ENCODE measurements at places on chromosomes 4 and X.

GRCh38 chr4:134001057-134001456, 200.5 kb downstream of the PABPC4L start:
- no peak for DNase-seq

- no peak for DNase-seq
Measured at GRCh38 chr4:113173126-113173792, 123.8 kb downstream of the ANK2 start.

DNA sequence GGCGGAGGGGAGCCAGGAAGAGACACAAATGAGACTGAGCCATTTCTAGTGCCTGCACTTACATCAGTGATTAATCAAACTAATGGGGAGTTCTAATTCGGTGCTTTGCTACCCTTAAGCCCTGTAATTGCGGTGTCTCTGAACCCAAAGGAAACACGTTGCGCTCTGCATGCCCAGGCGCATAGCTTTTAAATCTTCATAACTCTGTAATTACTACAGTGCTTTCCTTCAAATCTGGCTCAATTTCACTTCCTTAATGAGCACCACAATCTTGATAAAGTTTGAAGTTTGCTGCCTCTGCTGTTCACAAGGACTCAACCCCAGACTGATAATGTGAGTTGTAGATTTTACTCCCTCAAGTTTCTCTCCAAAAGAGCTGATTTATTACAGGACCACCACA, 5.7 kb upstream of the NHS start:
- no peak for DNase-seq

GRCh38 chr4:175542786-175543185, 269.3 kb downstream of the GPM6A start:
- no peak for DNase-seq

DNA sequence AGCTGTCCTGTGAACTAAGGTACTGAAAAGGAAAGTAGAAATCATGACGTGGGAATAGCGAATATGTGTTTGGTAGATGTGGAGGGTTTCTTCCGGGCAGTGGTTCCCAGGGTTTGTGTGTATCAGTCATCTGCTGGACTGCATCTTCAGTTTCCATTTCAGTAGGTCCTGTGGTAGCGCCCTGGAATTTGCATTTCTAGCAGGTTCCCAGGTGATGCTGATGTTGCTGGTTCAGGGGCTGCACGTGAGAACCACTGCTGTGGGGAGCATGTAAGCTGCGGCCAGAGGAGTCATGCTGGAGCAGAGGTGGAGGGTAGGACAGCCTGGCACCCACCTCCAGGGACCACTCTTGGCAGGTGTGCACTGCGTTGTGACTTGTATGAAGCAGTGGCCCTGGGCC, 47.1 kb downstream of the ARHGAP10 start:
- DNase-seq = no peak

DNA sequence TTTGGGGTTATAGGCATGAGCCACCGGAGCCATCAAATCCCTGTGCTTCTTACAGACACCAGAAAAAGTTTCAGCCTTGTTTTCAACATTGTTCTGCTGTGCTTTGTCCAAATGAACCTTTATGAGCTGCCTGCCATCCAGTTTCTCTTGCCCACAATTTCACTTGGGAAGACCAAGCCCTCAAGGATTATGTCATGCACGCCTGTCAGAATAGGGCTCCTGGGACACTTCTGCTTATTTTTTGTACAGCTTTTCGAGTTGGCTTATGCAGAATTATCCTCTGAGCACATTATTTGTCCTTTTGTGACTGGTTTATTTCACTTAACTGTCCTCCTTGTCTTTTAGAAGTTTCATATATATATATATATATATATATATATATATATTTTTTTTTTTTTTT, 16.2 kb downstream of the UBE2K start:
- DNase-seq = no peak

- DNase-seq = no peak
Measured at GRCh38 chrX:56268888-56269287, 36.7 kb downstream of the KLF8 start.

- no peak for DNase-seq
Measured at GRCh38 chrX:47992669-47993068, 11.1 kb downstream of the ZNF182 start.

DNA sequence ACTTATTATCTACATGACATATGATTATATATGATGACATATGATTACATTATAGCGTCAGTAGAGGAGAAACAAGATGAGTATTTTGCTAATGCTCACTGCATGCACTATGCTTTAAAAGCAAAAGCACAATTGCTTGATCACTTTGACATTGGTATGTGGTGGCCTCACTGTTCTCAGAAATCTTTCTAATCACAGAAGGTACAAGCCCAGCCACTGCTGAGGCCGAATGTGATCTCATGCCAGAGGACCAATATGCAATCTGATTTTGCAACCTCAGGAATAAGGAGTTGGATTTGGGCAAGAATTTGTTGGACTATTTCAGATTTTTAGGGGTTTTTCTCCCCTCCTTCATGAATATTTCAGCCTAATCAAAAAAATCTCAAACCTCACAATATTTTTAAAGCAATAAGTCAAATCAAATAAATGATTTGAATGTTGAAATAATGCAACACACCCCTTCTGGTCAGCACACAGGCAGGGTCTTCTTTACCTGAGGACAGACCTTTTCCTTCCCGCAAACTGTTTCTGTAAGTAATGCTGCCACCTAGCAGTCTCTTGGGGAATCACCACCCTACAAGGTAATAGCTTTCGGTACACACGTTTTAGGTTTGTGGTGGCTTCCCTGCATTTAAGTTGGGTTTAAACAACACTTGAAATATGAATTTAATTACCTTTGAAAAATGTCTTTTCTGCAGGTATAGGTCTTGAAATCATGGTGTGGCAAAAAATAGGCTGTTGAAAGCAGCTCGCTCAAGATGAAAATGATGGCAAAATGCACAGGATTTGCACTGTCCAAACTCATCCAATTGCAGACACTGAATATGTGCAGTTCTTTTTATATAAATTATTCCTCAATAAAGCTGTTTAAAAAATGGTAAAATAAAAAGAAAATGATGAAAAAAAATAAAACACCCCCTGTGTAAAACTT, 4.8 kb upstream of the CXCL13 start:
- no peak for DNase-seq

DNA sequence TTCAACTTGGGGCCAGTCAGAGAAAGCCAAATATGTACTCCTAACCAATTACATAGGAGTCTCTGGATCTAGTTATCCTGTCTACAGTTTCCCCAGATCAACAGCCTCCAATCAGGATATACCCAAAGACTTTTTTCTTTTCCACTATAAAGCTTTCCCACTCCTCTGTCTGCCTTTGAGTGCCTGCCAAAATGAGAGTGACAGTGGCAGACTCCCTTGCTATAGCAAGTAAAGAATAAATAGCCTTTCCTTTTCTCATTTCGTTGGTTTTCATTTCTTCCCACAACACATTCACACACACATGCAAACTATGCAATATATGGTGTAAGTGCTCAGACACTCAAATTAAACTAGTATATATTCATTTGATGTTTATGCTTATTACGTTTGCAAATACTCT, 302.4 kb upstream of the TACR3 start:
- DNase-seq = no peak

GRCh38 chr4:162229670-162230069, 65.9 kb upstream of the FSTL5 start:
- DNase-seq = no peak

DNA sequence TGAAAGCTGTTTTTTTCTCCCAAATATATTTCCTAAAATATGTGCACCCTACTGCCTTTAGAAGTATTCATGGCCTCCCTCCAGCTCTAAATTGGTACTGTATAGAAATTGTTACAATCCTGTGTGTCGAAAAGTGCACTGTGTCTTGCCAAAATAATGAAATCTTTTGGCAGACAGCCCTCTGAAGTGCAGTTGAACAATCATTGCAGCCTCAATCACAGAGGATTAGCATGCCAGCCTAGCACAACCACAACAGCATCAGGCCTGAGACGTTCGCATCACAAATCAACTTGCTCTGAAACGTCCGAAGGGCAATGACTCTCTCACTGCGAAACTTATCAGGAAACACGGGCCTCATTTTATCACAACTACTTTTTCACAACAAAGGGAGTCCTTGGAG, 99.0 kb downstream of the ANOS1 start:
- DNase-seq = no peak

GRCh38 chr4:86033171-86033570, 326.7 kb downstream of the MAPK10 start:
- DNase-seq = no peak

DNA sequence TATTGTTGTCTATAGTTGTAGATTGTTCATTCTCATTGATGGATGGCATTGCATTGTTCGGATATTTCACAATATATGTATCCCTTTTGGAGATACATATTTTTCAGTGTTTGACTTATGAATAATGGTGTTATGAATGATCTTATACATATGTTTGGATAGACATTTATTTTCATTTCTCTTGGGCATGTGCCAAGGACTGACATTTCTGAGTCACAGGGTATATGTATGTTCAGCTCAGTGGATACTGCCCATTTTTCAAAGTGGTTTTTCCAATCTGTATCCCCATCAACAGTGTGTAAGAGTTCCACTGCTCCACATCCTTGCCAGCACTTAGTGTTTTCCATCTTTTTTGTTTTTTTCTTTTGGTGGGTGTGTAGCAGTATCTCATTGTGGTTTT, 45.0 kb upstream of the RAB40AL start:
- DNase-seq = no peak

DNA sequence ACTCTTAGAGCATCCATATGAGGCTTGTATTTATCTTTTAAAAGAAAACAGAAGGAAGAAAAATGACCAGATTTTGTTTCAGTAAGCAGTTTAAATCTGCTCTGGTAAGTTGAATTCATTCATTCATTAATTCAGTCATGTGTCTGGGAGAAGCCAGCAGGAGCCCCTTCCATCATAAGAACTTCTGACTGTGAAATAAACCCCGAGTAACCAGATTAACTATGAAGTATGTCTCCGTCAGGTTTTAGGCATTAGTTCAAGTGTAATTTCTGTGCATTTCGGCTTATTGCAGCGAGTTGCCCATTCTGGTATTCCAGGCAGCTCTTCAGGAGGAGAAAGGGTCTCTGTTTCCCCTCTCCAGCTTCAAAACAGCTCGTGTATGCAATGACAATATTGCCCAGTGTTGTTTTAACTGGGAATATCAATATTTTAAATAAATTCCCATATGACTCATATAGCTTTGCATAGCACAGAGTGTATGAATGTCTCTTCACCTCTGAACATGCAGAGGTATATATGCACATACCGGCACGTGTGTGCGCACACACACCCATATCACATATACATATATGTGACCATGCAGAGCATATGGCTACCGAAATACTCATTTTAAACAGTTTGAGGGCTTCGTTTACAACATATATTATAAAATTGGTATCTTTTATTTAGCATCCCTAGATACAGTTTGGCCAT, 255.3 kb downstream of the BCOR start:
- no peak for DNase-seq

- DNase-seq = no peak
Measured at GRCh38 chr4:72553540-72554337, 15.3 kb downstream of the ADAMTS3 start.

DNA sequence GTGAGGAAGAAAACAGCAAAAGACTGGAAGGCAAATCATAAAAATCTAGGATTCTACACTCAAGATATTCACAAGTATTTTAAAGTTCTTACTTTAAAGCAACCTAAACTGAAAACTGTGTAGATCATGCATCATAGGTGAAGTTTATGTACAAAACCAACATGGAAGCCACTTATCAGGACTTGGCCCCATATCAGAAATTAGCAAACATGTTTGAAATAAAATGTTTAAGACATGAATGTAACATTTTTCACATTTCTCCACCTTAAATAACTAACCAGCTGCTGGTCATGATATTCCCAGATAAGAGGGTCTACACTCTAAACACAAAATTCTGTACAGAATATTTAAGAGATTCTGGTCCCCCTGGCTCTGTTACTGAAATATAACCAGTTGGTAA, 38.5 kb downstream of the APBB2 start:
- DNase-seq = no peak

DNA sequence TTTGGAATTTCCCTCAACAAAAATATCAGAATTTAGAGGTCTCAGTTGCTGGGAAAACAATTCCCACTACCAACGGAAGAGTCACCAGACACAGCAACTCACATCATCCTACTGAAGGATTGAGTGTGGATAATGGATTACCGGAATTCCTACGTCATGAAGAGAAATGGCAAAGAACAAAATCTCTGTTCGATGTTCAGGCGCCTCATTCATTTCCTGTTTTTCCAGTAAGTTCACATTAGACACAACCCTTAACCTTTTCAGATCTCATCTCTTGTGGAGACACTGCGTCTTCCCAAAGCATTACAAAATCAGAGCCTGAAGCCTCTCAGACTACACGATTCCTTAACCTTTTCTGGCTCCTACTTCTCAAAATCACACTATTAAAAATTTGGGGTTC, 58.5 kb upstream of the CPEB2 start:
- no peak for DNase-seq

DNA sequence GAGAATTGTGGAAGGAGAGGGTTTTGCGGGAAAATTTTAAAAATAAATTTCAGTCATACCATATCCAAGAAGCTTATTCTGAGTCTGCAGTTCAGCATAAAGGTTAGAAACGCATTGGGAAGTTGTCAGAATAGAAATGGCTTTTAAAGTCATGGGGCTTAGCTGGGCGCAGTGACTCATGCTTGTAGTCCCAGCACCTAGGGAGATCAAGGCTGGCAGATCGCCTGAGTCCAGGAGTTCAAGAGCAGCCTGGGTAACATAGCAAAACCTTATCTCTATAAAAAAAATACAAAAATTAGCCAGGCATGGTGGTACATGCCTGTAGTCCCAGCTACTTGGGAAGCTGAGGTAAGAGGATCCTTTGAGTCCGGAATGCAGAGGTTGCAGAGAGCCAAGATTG, 3.9 kb upstream of the PLA2G12A start:
- DNase-seq = no peak

DNA sequence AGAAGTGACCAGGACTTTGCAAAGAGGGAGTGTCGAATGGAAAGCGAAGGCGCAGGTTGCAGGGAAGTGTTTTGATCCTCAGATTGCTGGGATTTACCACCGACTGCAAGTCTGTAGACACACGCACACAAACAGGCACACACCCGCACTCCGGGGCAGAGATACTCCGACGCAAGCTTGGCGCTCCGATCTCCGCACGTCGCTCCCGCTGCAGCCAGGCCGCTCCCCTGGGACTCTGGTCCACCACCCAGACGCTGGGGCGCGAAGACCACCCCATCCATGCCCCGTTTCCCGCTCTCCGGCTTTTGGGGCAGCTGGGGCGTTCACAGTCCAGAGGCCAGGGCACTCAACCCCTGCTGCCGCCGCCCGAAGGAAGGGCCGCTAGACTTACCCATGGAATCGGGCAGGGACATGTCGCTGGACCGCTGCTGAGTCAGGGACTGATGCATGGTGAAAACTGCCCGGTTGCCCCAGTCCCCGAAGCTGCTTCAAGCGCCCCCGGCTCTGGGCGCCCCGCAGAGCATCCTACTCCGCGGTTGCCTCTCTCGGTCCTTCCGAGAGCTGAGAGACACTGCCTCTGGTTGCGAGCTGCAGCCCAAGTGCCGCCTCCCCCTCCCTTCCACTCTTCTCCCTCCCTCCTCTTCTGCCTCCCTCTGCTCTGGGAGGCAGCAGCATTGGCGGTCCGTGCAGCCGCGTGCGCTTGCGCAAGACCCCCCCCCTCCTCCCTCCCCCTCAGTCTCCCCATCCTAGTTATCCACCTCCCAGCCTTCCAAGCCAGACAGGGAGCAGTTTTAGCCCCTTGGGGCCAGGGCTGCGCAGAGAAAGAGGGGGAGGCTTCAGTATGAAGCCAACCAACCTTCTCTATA, at the start of gene TMEM255A:
TSS of gene TMEM255A (minus strand) at position 601 of the 866 bp plus-strand sequence. CDS start at position 449, 152 bp downstream.
- DNase-seq = no peak

Data from stimulated activated CD8-positive, alpha-beta memory T cell treated with anti-CD3 and anti-CD28 coated beads, Interleukin-7, amount 100 ng/mL, for 1 hour (primary cell).